ENCODE measurements at places on chromosomes 7 and 10. TPM values are rescaled to one million over a fixed set of nuclear protein-coding genes. Genes with fewer than 3 reads are reported as not detected.

ZNF138 gene
- total RNA-seq = 3.9 TPM

FRG2B gene
- total RNA-seq = not detected

PANK1 gene
- 3.1 TPM for total RNA-seq

INHBA gene
- total RNA-seq = 4.5 TPM

AIMP2 gene
- 56.3 TPM for total RNA-seq

TTYH3 gene
- total RNA-seq = 51.1 TPM

WEE2 gene
- not detected for total RNA-seq

FBXL13 gene
- 29.6 TPM for total RNA-seq

HOGA1 gene
- total RNA-seq = 0.09 TPM

CHRM2 gene
- total RNA-seq = not detected

FOXP2 gene
- under 0.01 TPM for total RNA-seq

OR2A1 gene
- total RNA-seq = not detected

FAM24B gene
- total RNA-seq = 9.7 TPM
